ENCODE measurements at places on chromosomes 16 and 17. TPM values are rescaled to one million over a fixed set of nuclear protein-coding genes. Genes with fewer than 3 reads are reported as not detected.

- H3K27ac ChIP-seq: no peak overlapping the region
- H3K36me3 ChIP-seq: no peaks in the 10 kb centered on the region
- DNase-seq: peak; percentile 57
- H3K4me3 ChIP-seq: peak overlapping the region; percentile 49
- peaks cover 13% of the 10 kb centered on the region for H3K4me1 ChIP-seq
Measured at GRCh38 chr17:43832168-43832975, 574 bp downstream of the MPP3 start.

DNA sequence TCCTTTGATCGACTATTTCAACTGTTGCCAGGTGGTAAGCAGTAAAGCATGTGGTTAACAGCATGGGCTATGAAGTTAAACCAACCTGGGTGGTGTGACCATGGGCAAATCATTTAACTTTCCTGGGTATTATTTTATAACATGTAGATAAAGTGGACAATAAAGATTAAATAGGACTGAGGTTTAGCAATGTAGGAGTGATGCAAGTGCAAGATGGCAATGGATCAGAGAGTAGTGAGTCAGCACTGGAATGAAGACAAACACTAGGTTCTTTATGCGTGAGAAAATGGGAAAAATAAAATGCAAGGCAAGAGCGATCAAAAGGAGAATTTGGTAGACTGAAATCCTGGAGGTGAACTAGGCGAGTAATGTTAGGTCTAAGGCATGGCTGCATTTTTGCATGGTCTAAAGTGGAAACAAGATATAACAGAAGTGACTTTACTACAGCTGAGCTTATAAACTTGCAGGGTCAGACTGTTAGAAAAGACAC is 222.4 kb upstream of the AXIN2 start:
- peak overlapping the region; percentile 86 for H3K27ac ChIP-seq
- H3K36me3 ChIP-seq: no peaks in the 10 kb centered on the region
- H3K27me3 ChIP-seq: no peaks in the 10 kb centered on the region
- H3K4me3 ChIP-seq: no peak overlapping the region
- peaks cover 14% of the 10 kb centered on the region for H3K4me1 ChIP-seq
- no peak for DNase-seq

The CLEC18B gene
- total RNA-seq: not detected

The YBX2 gene
- not detected for total RNA-seq

DNA sequence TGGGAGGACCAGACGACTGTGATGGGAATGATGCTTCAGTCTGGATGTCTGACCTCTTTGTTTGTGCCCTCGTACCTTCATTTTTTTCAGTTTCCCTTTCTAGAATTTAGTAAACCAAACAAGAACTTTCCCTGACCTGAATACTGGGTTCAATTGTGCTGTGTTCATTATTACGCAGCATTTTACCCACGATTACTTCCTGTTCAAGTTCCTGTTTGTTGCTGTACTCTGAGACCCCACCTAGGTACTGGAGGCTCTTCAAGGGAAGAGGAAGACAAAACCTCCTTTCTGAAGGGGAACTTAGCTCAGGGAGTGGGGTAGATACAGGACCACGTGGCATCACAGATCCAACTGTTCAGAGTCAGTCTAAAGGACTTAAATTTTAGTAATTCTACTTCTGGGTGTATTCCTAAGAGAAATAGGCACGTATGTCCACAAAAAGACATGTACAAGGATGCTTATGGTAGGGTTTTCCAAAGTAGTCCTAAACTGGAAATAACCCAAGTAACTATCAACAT is 9.2 kb upstream of the PRKCB start:
- H3K36me3 ChIP-seq: no peaks in the 10 kb centered on the region
- no peak for DNase-seq
- no peak overlapping the region for H3K4me3 ChIP-seq
- no peak overlapping the region for H3K27ac ChIP-seq
- H3K27me3 ChIP-seq: no peaks in the 10 kb centered on the region
- no peaks in the 10 kb centered on the region for H3K4me1 ChIP-seq

DNA sequence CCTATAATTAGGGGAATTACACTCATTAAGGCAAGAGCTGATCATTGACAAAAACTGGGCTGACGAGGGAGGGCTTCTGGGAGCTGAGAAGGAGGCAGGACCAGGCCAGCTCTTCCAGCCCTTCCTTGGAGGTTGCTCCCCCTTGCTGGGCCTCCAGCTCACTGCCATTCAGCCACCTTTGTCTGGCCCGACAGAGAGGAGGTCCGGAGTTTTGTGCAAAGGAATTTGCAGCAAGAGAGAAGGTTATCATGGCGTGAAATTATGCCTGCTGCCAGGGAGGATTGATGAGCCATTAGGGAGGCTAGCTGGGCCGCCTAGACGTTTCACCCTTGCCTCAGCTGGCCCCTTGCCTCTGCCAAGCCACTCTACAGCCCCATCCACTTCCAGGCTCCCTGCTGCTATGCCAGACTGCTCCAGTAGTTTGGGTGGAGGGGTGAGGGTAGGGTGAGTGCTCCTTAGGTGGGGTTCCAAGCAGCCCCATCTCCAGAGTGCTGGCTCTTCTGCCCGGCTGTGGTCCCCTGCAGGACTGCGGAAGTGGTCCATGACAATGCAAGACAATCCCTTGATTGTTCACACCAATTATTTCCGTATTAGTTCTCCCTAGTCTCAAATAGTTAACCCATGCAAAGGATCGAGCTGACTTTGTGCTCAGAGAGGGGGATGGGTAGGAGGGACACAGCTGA is 17.1 kb upstream of the PHF12 start:
- DNase-seq: no peak
- H3K4me1 ChIP-seq: no peaks in the 10 kb centered on the region
- H3K27me3 ChIP-seq: no peaks in the 10 kb centered on the region
- no peak overlapping the region for H3K27ac ChIP-seq

The TEX19 gene
- not detected for total RNA-seq

DNA sequence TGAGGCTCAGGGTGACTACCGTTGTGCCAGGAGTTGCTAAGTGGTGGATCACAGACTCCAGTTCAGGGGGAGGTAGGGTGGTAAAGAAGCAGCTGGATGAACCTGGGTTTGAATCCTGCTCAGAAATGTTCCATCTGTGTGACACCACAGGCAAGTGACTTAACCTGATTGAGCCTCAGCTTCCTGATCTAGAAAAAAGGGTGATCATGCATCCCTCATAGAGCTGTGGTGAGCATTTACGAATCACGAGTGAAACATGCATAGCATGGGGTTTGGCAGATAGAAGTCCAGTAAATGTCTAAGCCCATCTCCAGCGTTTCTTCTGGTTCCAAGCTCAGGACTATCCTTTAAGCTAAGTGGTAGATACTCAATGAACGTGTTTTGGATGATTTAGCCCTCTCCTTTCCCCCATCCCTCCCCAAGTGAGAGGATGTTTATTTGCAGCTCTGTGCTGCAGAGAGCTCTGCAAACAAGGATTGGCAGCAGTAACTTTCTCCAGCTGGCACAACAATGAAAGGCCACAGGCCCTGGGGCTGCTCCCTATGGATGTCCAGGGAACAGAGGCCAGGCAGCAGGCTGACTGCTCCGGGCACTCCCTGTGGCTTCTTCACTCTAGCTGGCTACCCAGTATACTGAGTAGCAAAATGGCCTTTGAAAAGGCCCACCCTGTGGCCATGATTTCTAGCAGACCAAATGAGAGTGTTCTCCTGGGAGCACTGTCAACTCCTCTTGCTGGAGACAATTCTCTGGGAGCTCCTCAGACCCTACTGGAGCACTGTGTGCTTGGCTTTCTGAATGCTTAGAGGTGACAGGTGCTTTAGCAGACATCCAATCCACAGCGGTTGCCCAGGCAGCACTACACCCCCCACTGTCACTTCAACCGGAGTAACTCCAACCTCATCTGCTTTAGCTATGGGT is 21.3 kb downstream of the CA4 start:
- peaks cover 15% of the 10 kb centered on the region for H3K4me1 ChIP-seq
- no peaks in the 10 kb centered on the region for H3K27me3 ChIP-seq
- H3K36me3 ChIP-seq: no peaks in the 10 kb centered on the region
- no peak for DNase-seq
- H3K4me3 ChIP-seq: no peak overlapping the region

The TPSD1 gene
- not detected for total RNA-seq

DNA sequence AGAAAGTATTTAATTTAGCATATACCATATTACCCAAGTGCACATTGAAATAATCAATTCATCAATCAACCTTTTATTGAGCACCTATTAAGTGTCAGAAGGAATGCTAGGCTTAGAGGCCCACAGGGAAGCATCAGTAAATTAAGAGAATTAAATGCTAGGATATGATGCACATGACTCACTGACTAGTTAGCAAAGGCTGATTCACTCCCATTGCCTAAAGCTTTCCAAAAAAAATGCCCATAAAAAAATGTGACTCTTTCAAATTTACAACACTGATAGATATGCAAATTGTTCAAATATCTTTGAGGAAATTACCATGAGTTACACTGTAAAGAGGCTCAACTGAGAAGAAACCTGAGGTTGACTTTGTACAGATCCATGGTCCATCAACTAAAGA is 883.3 kb downstream of the CDH11 start:
- H3K4me1 ChIP-seq: no peaks in the 10 kb centered on the region
- no peaks in the 10 kb centered on the region for H3K36me3 ChIP-seq
- no peak for DNase-seq
- H3K27ac ChIP-seq: no peak overlapping the region
- no peaks in the 10 kb centered on the region for H3K27me3 ChIP-seq

The HBZ gene
- 0.61 TPM for total RNA-seq

DNA sequence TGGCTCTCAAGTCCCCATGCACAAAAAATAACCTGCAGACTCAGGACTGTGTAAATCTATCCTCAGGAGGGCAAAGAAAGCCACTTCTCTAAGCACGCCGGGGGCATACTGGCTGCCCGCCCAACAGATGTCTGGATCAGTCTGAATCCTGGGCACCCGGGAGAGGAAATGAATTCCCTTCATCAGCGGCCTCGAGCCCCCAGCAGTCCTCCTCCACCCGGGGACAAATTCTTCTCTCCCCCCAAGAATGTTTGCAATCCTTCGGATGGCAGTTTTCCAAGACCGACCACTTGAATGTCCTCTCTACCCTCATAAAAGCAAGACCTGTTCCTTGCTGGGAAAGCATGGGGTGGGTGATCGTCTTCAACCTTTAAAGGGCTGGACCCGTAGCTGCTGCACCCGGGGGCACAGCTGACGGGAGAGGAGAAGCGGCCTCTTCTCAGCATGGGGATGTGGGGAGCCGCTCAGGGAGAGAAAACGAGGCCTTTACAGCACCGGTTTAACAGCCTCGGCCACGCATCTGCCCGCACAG is 9.4 kb upstream of the MAP2K3 start:
- no peaks in the 10 kb centered on the region for H3K27me3 ChIP-seq
- peaks cover 12% of the 10 kb centered on the region for H3K4me1 ChIP-seq
- H3K36me3 ChIP-seq: no peaks in the 10 kb centered on the region
- peak overlapping the region; percentile 50 for H3K4me3 ChIP-seq
- peak; percentile 58 for DNase-seq
- H3K27ac ChIP-seq: no peak overlapping the region

The HSD11B2 gene
- 12.3 TPM for total RNA-seq

- H3K27ac ChIP-seq: no peak overlapping the region
- no peak overlapping the region for H3K4me3 ChIP-seq
- H3K4me1 ChIP-seq: no peaks in the 10 kb centered on the region
- no peak for DNase-seq
Measured at GRCh38 chr17:34624767-34625383, 45.5 kb downstream of the TMEM132E start.

- H3K27me3 ChIP-seq: no peaks in the 10 kb centered on the region
- no peak overlapping the region for H3K4me3 ChIP-seq
- H3K27ac ChIP-seq: no peak overlapping the region
- DNase-seq: no peak
Measured at GRCh38 chr17:77217566-77217965, 76.8 kb downstream of the SEC14L1 start.

The DHRS7C gene
- total RNA-seq: not detected

The TMEM235 gene
- total RNA-seq: not detected

The SPHK1 gene
- total RNA-seq: 15.3 TPM

The RGS11 gene
- total RNA-seq: 7.3 TPM

GRCh38 chr16:6204945-6205344 is 1107.3 kb upstream of the EEF2KMT start:
- no peaks in the 10 kb centered on the region for H3K36me3 ChIP-seq
- H3K4me3 ChIP-seq: no peak overlapping the region
- no peak overlapping the region for H3K27ac ChIP-seq
- no peaks in the 10 kb centered on the region for H3K4me1 ChIP-seq
- no peaks in the 10 kb centered on the region for H3K27me3 ChIP-seq
- no peak for DNase-seq

GRCh38 chr17:67290711-67291291 is 45.8 kb upstream of the HELZ start:
- no peaks in the 10 kb centered on the region for H3K27me3 ChIP-seq
- DNase-seq: no peak
- no peaks in the 10 kb centered on the region for H3K36me3 ChIP-seq
- no peak overlapping the region for H3K27ac ChIP-seq
- peaks cover 4% of the 10 kb centered on the region for H3K4me1 ChIP-seq

The FZD2 gene
- total RNA-seq: 9.1 TPM

DNA sequence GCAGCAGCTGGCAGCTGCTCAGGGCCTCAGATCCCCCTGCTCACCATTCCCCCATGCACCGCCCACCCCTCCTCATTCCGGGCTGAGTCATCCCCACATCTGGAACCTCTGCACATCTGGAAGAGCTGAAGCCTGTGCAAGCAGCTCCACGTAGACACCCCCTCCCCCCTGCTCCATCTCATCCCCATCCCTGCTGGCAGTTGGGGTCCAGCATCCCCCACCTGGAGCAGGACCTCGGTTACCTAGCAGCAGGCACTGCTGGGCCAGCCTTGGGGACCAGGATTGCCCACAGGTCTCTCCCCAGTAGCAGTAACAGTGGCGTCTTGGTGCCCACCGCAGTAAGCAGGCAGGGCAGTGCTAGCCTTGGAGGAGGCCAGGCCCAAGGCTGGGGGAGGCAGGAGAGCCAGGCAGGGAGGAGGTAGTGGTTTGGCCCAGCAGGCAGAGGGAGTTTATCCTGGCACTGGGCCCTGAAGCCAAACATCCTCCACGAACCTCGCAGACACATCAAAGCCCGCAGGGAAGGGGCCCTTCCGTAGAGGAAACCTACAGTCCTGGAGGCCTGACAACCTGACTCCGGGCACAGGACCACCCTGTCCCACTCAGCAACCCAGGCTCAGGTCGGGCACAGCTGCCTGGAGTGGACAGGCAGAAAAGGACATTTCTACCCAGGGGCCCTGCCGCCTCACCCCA is 7.7 kb upstream of the TMEM92 start:
- H3K4me1 ChIP-seq: no peaks in the 10 kb centered on the region
- H3K4me3 ChIP-seq: no peak overlapping the region
- no peaks in the 10 kb centered on the region for H3K27me3 ChIP-seq
- no peak for DNase-seq

- H3K27me3 ChIP-seq: no peaks in the 10 kb centered on the region
- H3K4me1 ChIP-seq: no peaks in the 10 kb centered on the region
- H3K36me3 ChIP-seq: peaks cover 41% of the 10 kb centered on the region
- DNase-seq: no peak
- no peak overlapping the region for H3K4me3 ChIP-seq
- H3K27ac ChIP-seq: no peak overlapping the region
Measured at GRCh38 chr16:28873543-28874201, 4.6 kb upstream of the ATP2A1 start.

GRCh38 chr16:75462806-75463205 is 1.7 kb downstream of the TMEM170A start:
- no peak overlapping the region for H3K4me3 ChIP-seq
- no peak for DNase-seq
- no peak overlapping the region for H3K27ac ChIP-seq
- peaks cover 6% of the 10 kb centered on the region for H3K4me1 ChIP-seq
- H3K27me3 ChIP-seq: no peaks in the 10 kb centered on the region
